ENCODE measurements at places on chromosomes 11 and 22.

DNA sequence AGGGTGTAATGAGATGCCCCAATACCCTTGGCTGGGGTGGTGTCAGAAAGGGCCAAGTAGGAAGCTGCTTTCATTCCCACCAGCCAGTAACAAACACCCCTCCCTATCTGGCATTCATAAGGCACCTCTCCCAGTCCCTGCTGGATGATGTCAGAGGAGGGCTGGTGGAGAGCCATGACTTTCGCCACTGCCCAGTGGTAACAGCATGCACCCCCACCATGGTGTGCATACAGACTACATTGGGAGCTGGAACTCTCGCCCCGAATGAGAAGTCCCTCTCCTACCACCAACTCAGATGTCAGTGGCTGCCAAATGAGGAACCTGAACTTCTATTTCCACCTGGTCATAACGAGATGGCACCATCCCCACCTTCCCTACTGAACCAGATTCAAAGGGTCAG, 73.3 kb downstream of the SGSM3 start:
- DNase-seq: no peak

DNA sequence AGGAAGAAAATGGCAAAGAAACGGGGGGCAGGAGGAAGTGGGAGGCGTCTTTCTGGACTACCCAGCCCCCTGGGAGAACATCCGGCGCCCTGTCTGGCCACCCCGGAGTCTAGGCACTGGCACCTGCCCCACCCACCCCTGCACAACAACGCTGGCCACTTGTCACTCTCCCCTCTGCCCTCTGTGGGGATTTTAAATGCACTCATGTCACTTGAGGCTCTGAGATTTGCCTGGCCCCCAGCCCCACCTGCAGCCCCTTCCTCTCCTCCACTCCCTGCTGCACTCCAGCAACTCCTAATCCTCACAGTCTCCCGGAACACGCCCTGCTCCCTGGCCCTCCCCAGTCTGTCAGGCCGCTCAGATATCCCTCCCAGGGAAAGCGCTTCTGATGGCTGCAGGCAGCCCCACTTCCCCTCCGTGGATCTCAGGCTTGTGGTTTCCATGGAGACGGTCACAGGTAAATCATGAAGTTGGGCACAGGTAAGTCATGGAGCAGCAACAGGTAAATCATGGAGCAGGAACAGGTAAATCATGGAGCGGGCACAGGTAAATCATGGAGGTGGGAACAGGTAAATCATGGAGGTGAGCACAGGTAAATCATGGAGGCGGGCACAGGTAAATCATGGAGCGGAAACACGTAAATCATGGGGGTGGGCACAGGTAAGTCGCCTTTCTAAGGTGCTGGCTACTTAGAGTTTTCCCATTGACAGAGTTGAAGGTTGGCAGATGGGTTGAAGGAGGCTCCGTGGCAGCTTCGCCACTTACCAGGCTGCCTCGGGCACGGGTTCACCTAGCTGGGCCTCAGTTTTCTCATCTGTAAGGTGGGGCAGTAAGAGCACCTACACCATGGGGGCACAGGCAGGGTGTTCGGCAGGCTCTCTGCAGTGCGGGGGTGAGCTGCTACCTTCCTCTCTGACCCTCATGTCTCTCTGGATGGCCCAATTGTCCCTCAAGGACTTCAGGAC, 79.0 kb upstream of the SHISAL1 start:
- DNase-seq: no peak

GRCh38 chr11:130217133-130218031, 57.8 kb downstream of the ST14 start:
- DNase-seq: no peak

DNA sequence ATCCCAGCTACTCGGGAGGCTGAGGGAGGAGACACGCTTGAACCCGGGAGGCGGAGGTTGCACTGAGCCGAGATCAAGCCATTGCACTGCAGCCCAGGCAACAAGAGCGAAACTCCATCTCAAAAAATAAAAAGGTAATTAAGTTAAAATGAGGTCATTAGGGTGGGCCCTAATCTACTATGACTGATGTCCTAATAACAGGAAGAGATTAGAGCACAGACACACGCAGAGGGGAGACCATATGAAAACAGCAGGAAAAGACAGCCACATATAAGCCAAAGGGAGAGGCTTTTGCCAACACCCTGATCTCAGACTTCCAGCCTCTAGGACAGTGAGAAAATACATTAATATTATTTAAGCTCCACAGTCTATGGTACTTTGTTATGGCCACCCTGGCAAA, 17.3 kb downstream of the LARGE1 start:
- no peak for DNase-seq

DNA sequence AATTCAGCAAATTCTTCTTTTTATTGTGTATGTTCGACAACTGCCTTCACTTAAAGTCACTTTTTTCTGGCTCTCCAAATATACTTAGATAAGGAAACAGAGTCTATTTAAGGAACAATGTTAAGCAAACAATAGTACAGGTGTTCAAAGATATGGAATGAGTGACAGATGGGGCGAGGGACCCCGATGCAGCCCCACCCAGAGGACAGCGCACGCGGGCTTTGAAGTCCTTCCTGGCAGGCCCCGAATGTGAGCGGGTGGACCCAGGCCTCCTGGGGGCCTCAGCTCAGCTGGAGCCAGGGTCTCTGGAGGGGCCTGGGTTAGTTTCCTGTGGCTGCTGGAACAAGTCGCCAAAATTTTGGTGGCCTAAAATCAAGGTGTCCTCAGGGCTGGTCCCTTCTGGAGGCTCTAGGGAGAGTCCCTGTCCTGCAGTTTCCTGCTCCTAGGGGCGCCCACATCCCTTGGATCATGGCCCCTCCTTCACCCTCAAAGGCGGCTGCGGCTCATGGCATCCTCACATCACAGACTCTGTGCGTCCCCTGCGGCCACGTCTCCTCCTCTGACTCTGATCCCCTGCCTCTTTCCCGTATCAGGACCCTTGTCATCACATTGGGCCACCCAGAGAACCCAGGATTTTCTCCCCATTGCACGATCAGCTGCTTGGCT, 40.6 kb upstream of the KCNQ1OT1 start:
- DNase-seq: no peak

- no peak for DNase-seq
These were observed 72.1 kb downstream of the C22orf31 start for GRCh38 chr22:28989484-28989883.

Data from left lung (tissue), 14 donors.